Stimulated activated CD8-positive, alpha-beta memory T cell treated with anti-CD3 and anti-CD28 coated beads, Interleukin-15, amount 100 ng/mL, for 1 hour (primary cell): ENCODE measurements at places on chromosomes 7 and 10.

DNA sequence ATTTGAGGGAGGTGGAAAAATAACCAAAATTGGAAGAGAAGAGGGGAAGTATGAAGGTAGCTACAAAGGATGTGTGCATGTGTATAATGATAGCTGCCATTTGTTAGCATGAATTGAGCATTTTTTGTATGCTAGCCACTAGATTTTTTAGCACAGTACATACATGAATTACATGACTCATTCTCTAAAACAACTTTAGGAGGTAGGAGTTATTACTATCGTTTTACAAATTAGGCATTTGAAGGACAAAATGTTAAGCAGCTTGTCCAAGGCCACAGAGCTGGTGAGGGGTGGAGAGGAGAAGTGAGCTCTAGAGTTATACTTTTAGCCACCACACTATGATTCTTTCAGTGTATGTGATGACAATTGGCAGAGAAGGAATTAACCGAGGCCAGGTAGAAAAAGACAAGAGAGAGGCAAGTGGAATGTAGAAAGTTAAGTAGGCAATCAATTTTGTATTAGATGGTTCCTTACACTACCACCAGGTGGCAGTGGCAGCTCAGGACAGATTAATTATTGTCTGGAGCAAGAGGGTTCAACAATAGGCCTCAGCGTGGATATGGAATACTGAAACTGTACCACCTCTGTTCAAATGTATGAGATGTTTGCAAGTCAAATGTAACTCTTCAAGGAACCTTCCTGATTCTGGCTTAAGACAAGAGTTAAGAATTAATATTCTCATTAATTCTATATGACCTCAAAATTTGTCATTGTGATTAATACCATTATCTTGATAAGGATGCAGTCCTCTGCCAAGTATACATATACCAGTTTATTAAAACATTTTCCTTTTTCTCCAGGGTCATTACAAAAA is 128.0 kb downstream of the MBL2 start:
- DNase-seq: no peak

GRCh38 chr10:52313933-52314821 is at the start of gene DKK1:
Gene DKK1, plus strand, starts transcription at chr10:52314281. Its CDS starts 154 bp downstream, at chr10:52314435.
- no peak for DNase-seq

GRCh38 chr10:78935697-78936407 is 132.9 kb upstream of the ZMIZ1 start:
- no peak for DNase-seq

DNA sequence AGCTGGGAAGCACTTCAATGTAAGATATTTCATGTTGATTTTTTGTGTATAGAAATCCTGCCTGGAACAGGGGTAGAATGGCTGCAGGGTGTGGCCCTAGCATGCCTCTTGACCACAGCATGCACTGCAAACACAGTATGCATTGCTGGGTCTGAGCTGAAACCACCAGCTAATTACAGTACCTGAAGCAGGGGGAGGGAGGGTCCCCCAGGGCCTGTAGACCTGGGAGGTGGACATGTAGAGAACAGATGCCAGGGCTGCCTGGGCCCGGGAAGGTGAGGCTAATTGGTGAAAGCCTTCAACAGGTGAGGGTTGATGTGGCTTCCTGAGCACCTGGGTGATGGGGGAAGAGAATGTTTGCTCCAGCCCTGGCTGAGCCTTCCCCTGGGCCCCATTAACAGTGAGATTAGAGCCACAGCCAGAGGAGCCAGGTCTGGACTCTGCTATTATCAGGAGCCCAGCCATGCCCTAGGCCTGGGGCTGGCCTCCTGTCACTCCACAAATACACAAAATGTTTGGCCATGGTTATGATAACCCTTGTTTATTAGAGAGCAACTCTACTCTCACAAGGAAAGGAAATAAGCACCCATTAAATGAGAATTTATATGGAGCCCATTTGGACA is 83.3 kb downstream of the PLXNA4 start:
- DNase-seq: no peak

DNA sequence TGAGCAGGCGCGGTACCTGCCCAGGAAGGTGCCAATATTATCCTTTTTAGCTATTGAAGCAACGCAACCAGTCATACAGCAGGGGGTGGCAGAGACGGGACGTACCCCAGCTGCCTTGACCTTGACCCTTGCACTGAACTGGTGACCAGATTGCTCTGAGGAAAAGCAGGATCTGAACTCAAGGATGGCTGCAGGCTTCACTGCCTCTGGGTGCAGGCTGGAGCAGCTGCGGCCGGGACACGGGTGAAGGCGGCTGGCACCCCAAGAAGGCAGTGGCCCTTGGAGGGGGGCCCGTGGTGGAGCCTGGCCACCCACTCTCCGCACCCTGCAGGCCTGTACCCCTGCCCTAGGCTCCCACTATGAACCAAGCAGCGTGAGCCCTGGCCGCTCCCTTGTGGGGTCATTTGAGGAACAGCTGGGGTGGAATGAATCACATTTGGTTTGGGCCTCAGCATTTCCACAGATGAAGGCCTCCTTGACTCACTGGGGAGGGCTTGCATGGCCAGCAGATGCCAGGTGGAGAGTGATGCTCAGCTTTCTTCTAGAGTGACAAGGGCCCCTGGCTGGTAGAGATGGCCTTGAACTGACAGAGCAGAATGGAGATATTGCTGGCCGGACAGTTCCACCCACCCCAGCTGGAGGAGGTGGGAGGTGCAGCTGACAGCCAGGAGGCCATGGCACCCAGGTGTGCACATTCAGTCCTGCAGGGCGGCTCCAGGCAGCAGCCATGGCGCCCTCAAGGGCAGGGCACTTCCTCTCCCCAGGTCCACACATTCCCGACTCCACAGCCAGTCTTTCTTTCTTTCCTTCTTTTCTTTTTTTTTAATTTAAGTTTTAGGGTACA is 218.7 kb downstream of the WDR37 start:
- DNase-seq: no peak

DNA sequence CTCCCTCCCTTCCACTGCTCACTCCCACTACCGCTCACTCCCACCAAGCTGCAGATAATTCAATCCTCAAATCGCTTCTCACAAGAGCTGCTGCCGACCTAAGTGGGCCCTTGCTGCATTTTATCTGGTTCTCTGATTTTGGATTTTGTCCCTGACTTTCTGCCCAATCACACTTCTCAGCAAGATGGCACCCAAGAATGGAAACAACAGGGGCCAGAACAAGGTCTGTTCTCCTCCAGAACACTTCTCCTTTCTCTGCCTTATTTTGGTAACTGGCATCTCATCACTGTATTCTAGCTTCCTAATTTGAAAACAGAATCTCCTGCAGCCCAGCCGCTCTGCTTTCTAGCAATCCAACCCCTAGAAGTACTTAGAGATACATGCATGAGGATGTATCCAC is 172.8 kb downstream of the GRID1 start:
- DNase-seq: no peak

DNA sequence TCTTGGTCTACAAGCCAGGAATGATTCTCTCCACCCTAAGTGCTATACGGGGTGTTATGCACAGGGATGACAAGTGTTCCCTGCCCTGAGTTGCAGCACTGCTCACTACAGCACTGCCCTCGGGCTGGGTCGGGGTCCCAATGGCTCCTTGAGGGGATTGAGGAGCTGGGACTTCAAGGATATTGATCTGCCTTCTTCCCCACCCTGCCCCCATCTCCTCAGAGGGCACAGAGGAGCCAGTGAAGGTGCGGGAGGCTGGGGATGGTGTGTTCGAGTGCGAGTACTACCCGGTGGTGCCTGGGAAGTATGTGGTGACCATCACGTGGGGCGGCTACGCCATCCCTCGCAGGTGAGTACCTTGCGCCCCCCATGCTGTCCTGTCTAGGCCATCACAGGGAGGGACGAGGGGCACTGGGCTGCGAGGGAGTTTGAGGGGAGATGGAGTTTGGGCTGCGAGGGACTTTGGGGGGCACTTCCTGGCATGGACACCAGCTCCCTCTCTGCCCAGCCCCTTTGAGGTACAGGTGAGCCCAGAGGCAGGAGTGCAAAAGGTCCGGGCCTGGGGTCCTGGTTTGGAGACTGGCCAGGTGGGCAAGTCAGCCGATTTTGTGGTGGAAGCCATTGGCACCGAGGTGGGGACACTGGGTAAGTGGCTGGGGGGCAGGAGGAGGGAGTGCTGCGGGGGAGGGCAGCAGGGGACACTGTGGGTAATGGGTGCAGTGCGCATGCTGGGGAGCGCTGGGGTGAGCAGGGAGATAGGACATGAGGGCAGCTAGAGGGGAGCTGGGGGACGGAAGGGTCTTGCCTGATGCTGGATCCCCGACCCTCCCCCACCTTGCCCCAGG is 10.3 kb downstream of the FLNC start:
- no peak for DNase-seq

DNA sequence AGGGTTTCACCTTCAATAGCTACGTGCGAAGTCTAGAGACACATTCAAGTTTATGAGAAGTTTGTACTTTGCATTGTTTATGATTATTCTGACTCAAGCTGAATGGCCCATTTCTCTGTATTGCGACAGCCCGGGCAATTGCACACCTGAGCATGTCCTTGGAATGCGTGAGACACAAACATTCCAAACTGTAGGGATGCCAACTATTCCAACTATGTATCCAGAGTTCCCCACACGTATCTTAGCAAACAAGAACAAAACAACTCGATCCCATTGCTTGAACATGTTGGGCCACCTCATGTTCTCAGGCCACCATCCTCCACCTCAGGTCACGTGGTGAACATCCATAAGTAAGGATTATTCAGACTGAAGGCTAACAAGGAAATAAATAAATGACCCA is 51.4 kb upstream of the EGFR start:
- no peak for DNase-seq

GRCh38 chr10:87818505-87819288 is 671 bp upstream of the ATAD1 start:
- DNase-seq: peak; percentile 44

GRCh38 chr7:81273601-81274397 is 354.9 kb upstream of the SEMA3C start:
- no peak for DNase-seq

GRCh38 chr7:88101769-88102168 is 118.1 kb downstream of the SRI start:
- no peak for DNase-seq

DNA sequence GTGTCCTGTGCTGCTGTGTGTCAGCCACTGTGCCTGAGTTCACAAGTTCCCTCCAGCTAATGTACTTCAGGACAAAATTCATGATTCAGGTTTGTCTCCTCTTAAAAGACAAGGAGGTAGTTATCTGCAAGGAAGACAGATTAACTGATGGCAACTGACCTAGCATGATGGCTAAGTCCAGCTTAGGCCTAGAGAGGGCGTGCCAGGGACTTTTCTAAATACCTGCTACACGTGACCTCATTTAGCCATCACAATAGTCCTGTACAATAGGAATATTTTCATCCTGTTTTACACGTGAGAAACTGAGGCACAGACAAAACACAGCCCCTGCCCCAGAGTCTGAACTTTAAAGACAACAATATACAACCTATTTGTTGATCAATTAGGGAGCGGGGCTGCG is 275.7 kb downstream of the XPNPEP1 start:
- no peak for DNase-seq

- no peak for DNase-seq
Measured at GRCh38 chr7:1951600-1951999, 281.1 kb downstream of the MAD1L1 start.

GRCh38 chr7:101411508-101411874 is 48.8 kb downstream of the COL26A1 start:
- no peak for DNase-seq

- DNase-seq: no peak
Measured at GRCh38 chr7:114791771-114792170, 130.1 kb upstream of the MDFIC start.

DNA sequence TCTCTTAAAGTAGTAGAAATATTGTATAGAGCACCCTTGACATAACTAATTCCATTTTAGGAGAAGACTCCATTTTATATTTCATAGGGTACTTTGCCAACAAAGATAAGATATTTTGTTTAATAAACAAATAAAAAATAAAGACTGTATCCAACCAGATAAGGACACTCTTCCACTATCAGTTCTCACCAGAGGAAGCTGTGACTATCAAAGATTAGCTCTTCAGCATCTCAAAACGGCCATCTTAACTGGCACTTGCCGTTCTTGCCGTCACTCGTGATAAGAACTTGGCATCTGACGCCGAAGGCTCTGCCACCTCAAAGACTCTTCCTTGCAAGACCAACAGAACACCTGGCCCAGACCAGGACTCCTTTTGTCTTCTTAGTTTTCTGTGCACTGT is 26.3 kb upstream of the AKR1B1 start:
- DNase-seq: no peak

DNA sequence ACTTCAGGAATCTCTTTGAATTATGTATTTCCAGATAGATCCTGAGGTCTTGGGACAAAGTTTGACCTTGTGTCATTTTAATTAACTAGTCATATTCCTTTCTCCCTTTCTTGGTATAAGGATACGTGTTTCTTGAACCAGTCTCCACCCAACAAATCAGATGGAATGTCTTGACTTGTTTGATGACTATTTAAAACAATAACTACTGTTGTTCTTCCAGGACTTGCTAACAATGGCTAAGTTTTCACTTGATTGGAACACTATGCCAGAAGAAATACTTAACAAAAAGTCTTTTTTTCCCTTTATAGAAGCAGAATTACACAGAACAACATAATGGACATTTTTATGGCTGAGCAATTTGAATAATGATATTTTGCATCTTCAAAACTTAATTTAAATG is 43.0 kb upstream of the WIPF3 start:
- no peak for DNase-seq

DNA sequence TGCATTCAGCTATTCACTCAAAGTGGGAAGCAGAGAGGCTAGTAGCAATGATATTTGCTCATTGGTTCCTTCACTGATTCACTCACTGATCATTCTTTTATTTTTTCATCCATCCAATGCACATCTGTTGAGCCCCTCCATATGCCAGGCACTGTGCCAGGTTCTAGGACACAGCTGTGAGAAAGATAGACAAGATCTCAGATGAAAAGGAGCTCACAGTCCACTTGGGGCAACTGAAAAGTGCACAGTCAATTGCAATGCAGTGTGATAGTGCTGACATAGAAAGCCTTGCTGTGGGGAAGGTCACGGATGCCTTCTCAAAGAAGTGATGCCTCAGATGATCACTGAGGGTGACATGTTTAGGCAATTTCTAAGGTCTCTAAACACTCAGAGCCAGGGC is 262.3 kb downstream of the PTEN start:
- DNase-seq: no peak

DNA sequence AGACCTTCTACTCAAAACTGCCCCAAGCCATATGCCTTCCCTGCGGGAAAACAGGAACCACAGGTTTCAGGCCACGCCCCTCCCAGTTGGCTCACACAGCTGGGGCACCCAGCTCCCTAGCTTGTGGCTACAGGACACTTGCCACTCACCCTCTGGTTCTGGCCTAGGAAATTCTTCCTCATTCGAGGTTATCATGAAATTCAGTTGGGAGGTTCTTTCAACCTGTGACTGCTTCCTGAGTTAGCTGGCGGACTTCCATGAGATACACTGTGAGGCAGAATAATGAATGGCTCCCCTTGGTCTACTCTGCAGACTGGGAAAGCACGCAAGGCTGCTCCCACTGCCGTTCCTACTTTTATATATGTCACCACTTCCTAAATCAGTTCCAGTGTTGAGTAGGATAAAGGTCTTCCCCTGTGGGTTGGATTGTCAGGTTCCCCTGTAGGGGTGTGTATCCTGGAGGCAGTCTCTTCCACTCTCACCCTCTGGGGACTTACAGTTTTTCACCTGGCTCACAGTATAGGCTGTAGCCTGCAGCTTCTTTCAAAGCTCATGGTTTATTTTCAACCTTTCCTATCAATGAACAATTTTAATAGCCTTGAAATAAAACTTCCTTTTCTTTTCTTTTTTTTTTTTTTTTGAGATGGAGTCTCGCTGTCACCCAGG is 37.0 kb downstream of the GPR22 start:
- no peak for DNase-seq

GRCh38 chr7:112573302-112574039 is 92.7 kb downstream of the LSMEM1 start:
- no peak for DNase-seq

GRCh38 chr7:10225275-10225674 is 748.4 kb upstream of the PHF14 start:
- no peak for DNase-seq
